Head of caudate nucleus (tissue), 42 donors: ENCODE measurements at places on chromosomes 7 and 10.

DNA sequence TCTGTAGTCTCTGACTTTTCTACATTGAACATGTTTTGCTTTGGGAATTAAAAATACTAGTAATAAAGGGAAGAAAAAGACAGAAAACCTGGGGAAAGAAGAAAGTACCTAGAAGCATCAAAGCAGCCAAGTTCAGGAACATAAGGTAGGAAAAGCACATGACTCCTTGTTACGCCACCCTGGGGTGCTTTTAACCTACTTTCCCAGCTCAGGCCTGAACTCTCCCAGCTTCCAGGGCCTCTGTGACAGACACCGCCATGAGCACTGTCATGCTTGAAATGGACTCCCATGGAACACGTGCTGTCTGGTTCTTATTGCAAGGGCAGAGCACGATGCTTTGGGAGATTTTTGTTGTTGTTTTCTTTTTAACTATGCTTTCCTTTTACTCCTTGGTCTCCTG lies 11.4 kb downstream of the ACTR1A start:
- DNase-seq: no peak

DNA sequence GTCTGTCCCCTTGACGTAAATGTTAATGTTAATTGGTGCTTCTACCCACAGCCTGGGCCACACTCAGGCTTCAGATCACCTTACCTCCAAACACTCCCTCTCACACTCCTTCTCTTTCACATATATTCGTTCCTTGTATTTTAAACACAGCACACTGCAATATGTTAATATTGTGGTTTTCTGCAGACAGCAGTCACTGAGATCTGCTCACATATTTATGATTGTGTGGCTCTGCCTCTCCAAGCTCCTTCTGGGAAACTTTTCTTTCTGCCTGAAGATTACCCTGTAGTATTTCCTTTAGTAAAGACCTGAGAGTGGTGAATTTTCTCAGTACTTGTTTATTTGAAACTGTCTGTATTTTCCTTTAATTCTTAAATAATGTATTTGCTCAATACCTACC lies 104.7 kb downstream of the VWC2 start:
- DNase-seq: no peak

DNA sequence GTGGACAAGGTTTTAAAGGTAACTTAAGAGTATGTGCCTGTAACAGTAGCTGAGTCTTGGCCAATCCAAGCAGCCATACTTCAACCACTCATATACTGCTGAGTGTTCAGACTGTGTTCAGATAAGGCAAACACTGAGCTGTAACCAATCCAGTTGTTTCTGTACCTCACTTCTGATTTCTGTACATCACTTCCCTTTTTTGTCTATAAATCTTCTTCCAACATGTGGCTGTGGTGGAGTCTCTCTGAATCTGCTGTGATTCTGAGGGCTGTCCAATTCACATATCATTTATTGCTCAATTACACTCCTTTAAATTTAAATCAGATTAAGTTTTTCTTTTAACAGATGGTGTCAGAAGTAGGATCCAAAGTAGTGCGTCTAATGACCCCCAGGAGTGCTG lies 149.5 kb upstream of the PHF14 start:
- no peak for DNase-seq

DNA sequence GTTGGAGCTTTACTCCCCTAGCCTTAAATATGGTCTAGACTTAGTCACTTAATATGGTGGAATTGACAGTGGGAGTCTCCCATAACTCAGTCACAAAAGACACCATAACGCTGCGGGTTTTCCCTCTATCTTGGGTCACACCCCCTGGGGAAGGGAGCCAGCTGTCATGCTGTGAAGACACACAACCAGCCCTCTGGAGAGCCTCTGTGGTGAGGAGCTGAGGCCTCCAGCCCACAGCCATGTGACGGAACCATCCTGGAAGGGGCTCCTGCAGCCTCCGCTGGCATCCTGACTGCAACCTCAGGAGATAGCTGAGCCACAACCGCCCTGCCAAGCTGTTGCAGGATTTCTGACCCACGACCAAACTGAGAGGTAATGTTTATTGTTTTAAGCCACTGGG lies 37.9 kb downstream of the PAXIP1 start:
- no peak for DNase-seq

DNA sequence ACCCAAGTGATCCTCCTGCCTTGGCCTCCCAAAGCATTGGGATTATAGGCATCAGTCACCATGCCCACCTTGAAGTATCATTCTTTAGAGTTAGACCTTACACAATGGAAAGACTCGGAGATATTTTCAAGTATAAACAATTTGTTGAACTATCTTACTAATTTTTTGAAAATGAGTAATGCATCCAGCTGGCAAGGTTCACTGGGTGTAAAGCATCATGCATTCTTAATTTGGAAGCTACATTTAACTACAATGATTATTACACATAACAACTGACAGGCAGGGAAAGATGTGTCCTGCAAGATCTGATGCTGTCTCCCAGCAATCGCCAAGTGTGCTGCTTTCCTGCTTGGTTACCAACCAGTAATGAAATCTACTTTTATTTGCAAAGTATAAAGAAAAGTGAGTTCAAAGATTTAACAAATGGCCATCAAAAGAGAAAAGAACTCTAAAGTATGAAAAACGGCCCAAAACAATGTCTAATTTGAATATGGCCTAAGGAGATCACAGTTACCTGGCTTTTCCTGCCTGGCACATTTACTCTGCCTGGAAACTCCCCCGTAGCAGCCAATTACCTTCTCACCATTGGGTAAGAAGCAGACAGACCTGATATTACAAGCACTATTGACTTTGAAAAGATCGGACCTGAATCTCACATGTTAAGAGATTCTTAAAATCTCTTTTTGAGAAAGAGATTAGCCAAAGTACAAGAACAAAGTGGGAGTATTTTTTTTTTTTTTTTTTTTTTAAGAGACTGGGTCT lies 59.3 kb upstream of the NMT2 start:
- no peak for DNase-seq

- DNase-seq: no peak
Observed at GRCh38 chr7:140144821-140145220, 32.0 kb downstream of the KDM7A start.
